Common myeloid progenitor, CD34-positive (primary cell): ENCODE measurements at places on chromosomes 2 and 18.

- no peak overlapping the region for H3K4me3 ChIP-seq
- no peaks in the 10 kb centered on the region for H3K27me3 ChIP-seq
- H3K27ac ChIP-seq = no peak overlapping the region
- H3K36me3 ChIP-seq = no peaks in the 10 kb centered on the region
- no peaks in the 10 kb centered on the region for H3K4me1 ChIP-seq
These were observed 72.8 kb upstream of the TTC39C start for GRCh38 chr18:23941791-23942190.

- no peaks in the 10 kb centered on the region for H3K27me3 ChIP-seq
- no peak overlapping the region for H3K27ac ChIP-seq
- H3K36me3 ChIP-seq = no peaks in the 10 kb centered on the region
These were observed 5.0 kb upstream of the SMAD2 start for GRCh38 chr18:47935321-47936055.

DNA sequence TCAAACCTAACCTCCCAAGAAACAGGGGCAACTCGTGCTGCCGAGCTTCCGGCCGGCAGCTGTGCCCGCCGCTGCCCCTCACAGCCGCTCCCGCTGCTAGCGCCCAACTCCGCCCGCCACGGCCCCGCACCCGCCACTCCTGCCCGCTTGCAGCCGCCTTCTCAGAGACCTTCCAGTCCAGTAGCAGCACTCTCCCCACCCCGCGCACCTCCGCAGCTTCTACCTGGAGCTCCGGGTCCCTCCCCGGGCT lies 722 bp upstream of the C2orf15 start:
- no peaks in the 10 kb centered on the region for H3K27me3 ChIP-seq
- no peak for DNase-seq
- H3K27ac ChIP-seq = peak overlapping the region; percentile 75
- peaks cover 14% of the 10 kb centered on the region for H3K4me1 ChIP-seq
- H3K4me3 ChIP-seq = peak overlapping the region; percentile 79

GRCh38 chr2:168734199-168734760 lies 68.2 kb upstream of the NOSTRIN start:
- no peak overlapping the region for H3K27ac ChIP-seq
- H3K4me3 ChIP-seq = no peak overlapping the region
- H3K36me3 ChIP-seq = peaks cover 5% of the 10 kb centered on the region
- no peaks in the 10 kb centered on the region for H3K4me1 ChIP-seq
- no peaks in the 10 kb centered on the region for H3K27me3 ChIP-seq

DNA sequence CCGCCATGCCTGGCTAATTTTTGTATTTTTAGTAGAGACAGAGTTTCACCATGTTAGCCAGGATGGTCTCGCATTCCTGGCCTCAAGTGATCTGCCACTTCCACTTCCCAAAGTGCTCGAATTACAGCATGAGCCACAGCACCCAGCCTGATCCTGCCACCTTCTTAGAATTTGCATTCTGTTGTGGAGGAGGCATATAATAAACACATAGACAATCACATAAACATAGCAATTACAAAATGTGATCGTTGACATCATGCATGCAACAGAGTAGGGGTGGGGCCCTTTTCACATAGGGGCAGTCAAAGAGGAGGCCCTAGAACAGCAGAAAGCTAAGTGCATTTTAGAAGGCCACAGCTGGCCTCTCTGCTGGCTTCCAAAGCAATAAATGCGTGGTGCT lies 39.9 kb upstream of the TSPYL6 start:
- no peak for DNase-seq
- no peaks in the 10 kb centered on the region for H3K4me1 ChIP-seq
- no peak overlapping the region for H3K4me3 ChIP-seq
- H3K27me3 ChIP-seq = no peaks in the 10 kb centered on the region

- H3K4me1 ChIP-seq = peaks cover 24% of the 10 kb centered on the region
- no peaks in the 10 kb centered on the region for H3K36me3 ChIP-seq
- peak; percentile 8 for DNase-seq
- H3K27me3 ChIP-seq = no peaks in the 10 kb centered on the region
- peak overlapping the region; percentile 51 for H3K4me3 ChIP-seq
- no peak overlapping the region for H3K27ac ChIP-seq
These were observed 12.2 kb downstream of the METAP1D start for GRCh38 chr2:172011812-172012575.

DNA sequence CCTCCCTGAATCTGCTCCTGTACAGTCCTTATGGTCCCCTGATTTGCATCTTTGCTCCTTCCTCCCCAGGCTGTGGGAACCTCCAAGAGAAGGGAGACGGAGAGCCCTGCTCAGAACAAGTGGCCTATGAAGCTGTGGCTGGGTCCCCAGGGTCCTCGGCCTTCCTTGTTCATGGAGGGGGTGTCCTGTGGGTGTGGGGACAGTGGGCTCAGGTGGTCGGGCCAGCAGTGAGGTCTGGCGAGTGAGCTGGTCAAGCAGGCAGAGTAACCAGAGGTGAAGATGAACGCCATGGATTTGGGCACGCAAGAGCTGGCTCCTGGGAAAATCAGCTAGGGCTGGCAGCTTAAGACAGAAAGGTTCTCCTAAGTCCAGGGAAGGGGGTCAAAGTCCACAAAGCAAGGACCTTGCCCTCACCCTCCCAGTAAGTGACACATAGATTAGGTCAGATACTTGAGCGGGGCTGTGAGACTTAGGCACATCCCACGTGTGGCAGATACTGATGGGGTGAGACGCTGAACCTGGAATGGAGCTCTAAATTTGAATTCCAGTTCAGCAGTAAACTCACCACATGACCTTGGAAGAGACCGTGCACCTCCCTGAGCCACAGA lies 24.8 kb downstream of the GNLY start:
- peaks cover 3% of the 10 kb centered on the region for H3K4me1 ChIP-seq
- H3K36me3 ChIP-seq = no peaks in the 10 kb centered on the region
- H3K27me3 ChIP-seq = no peaks in the 10 kb centered on the region
- no peak overlapping the region for H3K4me3 ChIP-seq
- DNase-seq = no peak
- H3K27ac ChIP-seq = no peak overlapping the region

DNA sequence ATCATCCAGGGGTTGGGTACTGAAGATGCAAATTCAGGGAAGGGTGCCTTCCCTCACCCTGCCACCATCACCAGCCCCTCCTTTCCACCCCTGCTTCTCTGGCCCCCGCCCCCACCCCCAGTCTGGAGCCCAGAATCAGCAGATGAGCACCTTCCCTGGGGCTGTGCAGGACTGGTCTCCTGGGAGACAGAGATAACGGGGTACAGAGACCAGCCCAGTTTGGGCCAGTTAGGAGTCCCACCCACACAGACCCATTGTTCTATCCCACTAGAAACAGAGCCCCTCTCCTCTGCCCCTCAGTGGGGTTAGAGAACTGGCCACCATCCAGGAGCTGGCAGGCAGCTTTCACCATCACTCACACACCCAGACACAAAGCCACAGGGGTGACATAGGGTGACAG lies 4.5 kb upstream of the CRYBA2 start:
- H3K4me1 ChIP-seq = peaks cover 37% of the 10 kb centered on the region
